CD4-positive, alpha-beta T cell treated with Interleukin-2 at 100 ng/mL for 4 hours (primary cell): ENCODE measurements at places on chromosomes 2 and 18.

- no peak for DNase-seq
These were observed 20.1 kb upstream of the YES1 start for GRCh38 chr18:832085-832681.

DNA sequence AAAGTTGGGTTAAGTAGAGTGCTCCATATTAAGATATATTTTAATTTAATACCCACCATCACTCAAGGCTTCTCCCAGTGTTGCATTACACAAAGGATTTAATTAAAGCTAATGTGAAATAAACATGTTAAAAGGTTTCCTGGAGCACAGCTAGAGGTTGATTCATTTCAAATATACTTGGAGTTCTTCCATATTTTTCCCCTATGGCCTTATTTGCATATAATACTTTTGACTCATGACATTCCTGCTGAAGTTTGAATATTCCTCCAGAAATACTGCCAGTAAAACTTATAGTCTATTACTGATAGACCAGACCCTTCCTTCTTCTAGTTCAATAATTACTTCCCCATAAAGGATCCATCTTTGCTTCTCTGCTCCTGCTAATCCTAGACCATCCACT, 227.5 kb downstream of the GULP1 start:
- DNase-seq = no peak

- DNase-seq = no peak
These were observed 995.6 kb upstream of the FANCL start for GRCh38 chr2:59236723-59237122.

- no peak for DNase-seq
These were observed 53.3 kb downstream of the TRAPPC12 start for GRCh38 chr2:3432693-3433338.

GRCh38 chr2:84805250-84805958, 75.5 kb downstream of the TRABD2A start:
- DNase-seq = no peak

- no peak for DNase-seq
These were observed 281.9 kb upstream of the CDH7 start for GRCh38 chr18:65468881-65469280.

- DNase-seq = no peak
These were observed 40.6 kb upstream of the GCFC2 start for GRCh38 chr2:75751360-75751759.

DNA sequence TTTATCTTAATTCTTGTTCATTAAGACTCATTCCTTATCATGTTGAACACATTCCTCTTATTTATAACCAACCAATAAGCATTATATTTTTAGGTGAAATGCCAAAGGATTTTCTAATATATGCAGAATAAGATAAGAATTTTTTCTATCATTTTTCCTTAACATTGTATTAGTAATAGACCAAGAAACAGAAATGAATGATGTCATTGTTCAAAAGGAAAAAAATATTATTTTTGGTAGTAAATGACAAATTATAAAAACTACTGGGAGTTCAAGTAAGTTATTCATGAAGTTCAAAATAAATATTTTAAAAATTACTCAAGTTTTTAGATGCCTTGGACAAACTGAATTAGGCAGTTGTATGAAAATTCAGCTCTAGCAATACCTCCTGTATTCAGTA, 25.5 kb downstream of the DCAF17 start:
- no peak for DNase-seq

GRCh38 chr18:35619941-35620340, 38.4 kb downstream of the GALNT1 start:
- DNase-seq = no peak

DNA sequence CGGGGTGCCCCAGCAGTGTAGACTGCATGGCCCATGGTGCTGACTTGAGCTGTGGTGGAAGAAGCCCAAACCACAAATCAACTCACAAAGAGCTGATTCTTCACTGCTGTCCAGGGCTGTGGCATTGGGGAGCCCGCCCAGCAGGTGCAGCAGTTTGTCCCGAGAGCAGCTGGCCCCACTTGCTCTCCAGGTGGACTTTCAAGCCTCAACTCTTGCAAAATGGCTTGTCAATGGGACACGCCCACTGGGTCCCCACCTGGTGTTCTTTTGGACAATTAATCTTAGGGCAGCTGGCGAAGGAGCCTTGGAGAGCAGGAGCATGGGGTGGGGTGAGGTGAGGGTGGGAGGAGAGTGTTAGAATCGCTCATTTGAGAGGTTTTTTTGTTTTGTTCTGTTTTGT, 117.9 kb downstream of the MYCN start:
- no peak for DNase-seq

DNA sequence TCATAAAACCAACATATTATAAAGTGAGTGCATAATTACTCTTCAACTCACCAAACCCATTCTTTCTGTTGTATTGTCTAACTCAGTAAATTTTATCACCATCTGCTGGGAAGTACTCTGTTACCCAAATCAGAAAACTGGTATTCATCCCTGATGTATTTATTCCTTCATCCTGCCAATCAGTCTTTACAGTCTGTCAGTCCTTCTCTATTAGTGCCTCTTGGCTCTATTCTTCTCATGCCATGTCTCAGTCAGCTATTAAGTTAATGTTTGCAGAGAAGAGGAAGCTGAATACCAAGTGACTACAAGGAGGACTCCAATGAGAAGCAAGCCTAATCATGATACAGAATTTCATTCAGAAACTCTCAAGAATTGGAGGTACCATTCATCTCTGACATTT, 631.2 kb downstream of the CPS1 start:
- no peak for DNase-seq

GRCh38 chr2:7829241-7829640, 852.6 kb upstream of the ID2 start:
- DNase-seq = no peak

DNA sequence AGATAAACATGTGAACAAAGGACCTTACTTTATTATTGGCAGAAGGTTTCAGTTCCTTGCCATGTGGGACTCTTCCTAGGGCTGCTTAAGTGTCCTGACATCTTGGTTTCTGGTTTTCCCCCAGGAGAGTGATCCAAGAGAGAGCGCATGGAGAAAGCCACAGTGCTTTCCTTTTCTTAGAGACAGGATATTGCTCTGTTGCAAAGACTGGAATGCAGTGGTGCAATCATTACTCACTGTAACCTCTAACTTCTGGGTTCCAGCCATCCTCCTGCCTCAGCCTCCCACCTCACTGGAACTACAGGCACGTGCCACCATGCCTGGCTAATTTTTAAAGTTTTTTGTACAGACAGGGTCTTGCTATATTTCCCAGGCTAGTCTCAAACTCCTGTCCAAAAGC, 38.1 kb upstream of the TCF7L1 start:
- no peak for DNase-seq

GRCh38 chr2:24342110-24342910, 18.0 kb downstream of the ITSN2 start:
- DNase-seq = no peak

GRCh38 chr2:132037527-132038178, 124.1 kb downstream of the ANKRD30BL start:
- DNase-seq = no peak

GRCh38 chr18:63062246-63062645, 257.3 kb downstream of the BCL2 start:
- DNase-seq = no peak
